Body of pancreas (tissue), 4 donors: ENCODE measurements at places on chromosomes 6 and 20.

- no peak for DNase-seq
Observed at GRCh38 chr20:21302664-21303060, 469 bp upstream of the XRN2 start.

- DNase-seq = peak; percentile 16
Observed at GRCh38 chr20:49395183-49395582, 87.3 kb downstream of the KCNB1 start.

GRCh38 chr6:12951415-12951814, 234.8 kb downstream of the PHACTR1 start:
- no peak for DNase-seq

DNA sequence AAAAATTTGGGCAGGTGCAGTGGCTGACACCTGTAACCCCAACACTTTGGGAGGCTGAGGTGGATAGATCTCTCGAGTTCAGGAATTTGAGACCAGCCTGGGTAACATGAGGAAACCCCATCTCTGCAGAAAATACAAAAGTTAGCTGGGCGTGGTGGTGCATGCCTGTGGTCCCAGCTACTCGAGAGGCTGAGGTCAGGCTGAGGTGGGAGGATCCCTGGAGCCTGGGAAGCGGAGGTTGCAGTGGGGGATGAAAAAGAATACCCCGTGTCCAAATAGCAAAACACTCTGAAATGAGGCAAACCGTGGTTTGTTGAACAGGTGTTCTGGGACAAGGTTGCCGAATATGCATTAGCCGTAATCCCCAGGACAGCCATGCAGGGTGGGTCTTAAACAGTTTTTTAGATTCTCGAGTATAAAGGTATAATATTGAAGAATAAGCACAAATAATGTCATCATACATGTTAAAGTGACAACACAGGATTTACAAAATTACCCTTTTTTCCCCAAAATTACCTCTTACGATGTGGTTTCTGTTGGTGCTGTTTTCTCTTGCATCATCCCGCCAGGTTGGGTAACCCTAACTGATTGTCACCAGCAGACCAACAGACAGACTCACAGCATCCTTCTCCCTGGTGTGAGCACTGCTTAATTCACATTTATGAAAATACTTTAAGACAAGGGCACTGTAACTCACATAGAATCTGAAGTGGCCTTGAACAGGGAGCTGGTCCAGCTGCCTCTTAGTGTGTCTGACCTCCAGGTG, 9.1 kb downstream of the DNAJC5 start:
- no peak for DNase-seq

DNA sequence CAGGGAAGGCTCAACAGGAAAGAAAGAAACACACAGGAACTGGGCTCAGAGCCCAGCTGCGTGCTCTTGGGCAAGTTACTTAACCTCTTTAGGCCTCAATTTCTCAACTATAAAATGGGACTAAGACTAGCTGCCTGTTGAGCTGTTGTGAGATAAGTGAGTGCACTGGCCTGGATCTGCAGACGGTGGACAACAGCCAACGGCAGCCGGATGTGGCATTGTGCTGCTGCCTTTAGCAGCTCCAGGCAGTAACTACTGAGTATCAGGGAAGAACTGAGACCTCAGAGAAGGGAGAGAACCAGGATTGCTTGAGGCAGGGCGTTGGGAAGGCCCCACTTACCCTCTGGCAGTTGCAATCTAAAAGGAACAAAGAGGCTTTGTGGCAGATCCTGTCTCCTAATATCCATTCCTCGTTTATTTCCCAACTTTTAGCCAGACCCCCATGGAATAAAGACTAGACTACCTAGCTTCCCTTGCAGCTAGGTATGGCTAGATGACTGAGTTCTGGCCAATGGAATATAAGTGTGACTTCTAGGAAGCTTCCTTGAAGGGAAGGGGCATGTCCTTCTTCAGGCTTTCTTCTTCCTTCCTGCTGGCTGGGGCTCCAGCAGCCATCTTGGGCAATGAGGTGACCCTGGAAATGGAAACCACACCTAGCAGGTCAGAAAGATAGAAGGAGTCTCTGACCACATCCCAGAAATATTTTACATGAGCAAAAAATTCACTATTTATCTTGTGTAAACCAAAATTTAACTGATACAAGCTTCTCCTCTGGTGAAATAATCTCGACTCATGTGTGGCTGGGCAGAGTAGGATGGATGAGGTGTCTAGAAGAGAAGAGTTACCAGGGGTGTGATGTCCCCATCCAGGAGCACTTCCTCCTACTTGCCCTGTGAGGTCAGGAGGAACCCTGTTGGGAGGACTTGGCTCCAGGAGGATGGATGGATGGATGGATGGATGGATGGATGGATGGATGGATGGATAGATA, 67.6 kb downstream of the MRPL14 start:
- no peak for DNase-seq

DNA sequence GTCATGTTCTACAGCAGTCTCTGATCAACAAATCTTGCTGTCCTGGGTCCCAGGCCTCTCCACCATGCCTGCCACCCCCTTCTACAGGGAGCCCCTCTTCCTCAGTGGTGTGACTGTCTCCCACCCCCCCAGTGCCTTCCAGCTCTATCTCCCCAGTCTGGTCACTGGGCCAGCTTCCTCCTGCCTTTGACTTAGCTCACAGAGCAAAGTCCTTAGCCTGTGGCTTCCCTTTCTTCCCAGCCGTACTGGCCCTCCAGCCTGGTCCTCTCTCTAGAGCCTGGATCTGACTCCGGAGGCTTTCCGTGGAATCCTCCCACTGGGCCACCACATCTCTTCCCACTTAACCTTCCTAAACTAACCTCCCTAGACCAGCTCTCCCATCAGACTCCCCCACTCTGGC, 17.0 kb downstream of the MAPK13 start:
- no peak for DNase-seq

DNA sequence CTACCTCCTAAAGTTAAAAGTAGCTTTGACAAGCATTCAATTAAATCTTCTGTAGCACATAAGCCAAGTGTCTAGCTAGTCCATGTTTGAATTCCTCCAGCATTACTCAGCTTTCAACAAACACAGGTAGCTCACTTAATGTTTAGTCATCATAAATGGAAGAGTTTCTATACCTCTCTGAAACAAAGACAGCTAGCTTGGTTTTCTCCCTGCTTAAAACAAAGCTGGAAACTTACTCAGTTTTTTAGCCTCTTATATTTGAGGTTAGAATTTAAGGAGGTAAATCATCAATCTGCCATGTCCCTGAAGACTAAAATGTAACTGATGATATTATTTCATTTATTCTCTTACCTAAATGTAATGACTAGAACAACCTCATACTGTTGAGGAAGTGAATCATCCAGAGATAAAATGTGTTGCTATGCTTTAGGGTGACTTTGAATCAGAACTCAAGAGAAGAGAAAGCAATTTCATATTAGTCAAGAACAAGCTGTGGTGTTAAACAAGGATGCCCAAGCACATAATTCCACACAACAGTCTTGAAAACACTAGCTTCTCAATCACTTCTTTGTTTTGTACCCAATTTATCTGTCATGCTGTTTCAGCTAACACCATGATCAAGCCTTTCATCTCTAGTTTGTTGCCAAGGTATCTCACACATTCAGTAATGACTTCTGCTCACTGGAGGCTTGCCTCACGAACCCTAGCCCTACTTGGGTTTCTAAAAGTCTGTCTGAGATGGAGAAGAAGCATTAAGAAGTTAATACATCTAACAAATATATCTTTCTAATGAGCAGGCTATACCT, 251.9 kb downstream of the EPM2A start:
- no peak for DNase-seq

GRCh38 chr6:14051355-14051754, 66.2 kb upstream of the CD83 start:
- no peak for DNase-seq

DNA sequence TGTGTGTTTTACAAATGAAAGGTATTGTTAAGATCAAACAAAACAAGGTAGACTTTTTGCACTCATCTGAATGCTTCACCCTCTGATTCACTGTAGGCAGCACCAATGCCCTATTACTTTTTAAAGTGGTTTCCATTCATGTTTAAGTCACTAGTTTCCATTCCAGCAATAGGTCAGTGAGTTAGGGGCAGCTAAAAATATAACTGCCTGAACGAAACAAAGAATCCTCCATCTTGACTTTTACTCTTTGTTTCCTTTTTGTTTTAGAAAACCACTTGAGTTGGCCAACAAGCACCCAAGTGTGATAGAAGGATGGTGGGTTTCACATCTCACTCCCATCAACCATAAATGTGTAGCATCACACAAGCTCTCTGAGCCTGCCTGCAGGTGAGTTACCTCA, 25.5 kb downstream of the CLIC5 start:
- no peak for DNase-seq

DNA sequence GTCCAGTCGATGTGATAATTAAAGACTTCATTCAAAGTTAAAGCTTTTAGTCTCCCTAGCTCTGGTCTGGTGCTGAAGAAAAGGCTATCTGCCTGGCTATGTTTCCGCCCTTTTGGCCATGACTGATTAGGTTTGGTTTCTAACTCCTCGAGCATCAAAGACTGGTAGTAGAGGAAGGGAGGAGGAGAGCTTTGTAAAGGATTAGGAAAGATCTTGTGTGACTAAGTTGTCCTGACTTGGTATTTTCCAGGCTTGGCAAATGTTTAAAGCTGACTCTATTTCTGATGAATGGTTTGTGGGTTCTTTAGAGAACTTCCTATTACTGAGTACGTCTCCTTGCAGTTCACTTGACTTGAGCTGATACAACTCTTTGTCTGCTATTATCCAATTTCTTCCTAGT, 312.9 kb downstream of the GJA1 start:
- no peak for DNase-seq

DNA sequence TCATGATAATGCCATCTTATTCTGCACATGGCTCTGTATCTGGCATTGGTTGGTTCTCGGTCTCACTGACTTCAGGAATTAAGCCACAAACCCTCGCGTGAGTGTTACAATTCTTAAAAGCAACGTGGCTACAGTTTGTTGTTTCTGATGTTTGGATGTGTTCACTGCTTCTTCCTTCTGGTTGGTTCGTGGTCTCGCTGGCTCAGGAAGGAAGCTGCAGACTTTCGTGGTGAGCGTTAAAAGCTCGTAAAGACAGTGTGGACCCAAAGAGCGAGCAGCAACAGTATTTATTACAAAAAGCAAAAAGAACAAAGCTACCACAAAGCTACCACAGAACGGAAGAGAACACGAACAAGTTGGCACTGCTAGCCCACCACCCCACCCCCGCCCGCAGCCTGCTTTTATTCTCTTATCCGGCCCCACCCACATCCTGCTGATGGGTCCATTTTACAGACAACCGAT, 51.1 kb downstream of the MYLIP start:
- DNase-seq = no peak

DNA sequence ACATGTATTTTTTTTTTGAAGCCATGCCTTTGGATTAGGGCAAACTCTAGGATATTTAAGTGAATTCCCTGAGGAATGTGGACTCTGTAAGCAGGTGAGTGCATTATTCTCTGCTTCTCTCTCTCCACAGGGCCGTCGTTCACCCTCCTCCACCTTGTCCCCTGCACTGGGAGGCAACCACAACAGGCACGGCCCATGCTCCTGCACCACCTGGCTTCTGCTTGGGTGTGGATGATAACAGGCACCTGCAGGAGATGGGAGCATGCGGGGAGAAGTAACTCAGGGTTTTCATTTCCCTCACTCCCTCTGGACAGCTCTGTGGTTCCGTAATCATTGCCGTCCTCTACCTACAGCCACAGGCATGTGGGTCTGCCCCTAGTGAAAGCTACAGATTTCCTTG, 43.4 kb downstream of the HLA-C start:
- no peak for DNase-seq

GRCh38 chr20:62725596-62726268, 17.1 kb downstream of the NTSR1 start:
- DNase-seq = no peak

- no peak for DNase-seq
Observed at GRCh38 chr6:43575105-43575771, 600 bp downstream of the XPO5 start.

- no peak for DNase-seq
Observed at GRCh38 chr20:46361381-46361780, 45.0 kb downstream of the ELMO2 start.

DNA sequence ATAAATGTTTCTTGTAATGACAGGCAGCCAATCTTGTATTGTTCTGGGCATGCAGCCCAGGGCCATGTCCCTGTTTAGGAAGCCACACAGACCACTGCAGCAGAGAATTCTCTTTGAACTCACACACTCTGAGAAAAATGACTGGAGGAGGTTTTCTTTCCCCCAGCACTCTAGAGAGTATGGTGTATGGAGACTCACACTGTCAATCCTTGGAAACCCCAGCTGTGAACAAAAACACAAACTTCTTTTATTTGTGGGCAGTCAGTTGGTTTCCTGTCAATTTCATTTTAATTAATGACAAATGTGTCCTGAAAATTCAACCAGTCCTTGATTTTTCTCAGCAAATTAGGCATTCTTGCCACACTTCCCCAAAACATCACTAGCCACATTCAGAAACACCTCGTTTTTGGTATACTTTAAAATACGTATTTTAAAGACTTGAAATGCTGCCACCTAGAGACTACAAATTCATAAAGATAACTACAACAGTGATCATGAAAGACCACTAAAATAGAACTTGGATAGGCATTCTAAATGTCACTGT, 52.9 kb upstream of the UFL1 start:
- DNase-seq = peak; percentile 15

GRCh38 chr6:84549917-84550316, 214.5 kb downstream of the TBX18 start:
- no peak for DNase-seq

DNA sequence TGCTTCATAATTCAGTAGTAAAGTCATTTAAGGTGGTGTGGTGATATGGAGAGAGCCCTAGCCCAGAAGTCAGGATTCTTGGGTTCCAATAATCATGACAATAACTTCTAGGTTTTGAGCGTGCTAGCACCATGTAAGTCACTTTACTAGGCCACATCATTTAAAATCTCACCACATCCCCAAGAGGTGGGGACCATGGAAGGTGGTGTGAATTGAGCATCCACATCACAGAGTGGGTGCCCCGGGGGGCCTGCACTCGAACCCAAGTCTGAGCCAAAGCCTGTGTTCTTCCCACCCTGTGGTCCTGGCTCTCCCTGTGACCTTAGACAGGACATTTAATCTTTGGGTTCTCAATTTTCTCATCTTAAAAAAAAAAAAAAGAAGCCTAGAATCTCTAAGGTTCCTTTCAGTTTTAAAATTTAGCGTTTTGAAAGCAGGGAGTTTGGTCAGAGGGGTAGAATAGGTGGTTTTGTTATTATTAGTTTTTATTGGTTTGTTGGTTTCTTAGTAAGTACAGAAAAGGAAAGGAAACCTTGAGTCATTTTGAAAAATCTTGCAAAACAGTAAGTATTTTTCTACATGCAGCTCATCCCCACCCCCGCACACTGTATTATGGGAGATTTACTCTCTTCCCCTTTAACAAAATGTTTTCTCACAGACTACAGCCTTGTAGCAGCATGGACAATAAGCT, 26.4 kb downstream of the ARMC2 start:
- DNase-seq = no peak

DNA sequence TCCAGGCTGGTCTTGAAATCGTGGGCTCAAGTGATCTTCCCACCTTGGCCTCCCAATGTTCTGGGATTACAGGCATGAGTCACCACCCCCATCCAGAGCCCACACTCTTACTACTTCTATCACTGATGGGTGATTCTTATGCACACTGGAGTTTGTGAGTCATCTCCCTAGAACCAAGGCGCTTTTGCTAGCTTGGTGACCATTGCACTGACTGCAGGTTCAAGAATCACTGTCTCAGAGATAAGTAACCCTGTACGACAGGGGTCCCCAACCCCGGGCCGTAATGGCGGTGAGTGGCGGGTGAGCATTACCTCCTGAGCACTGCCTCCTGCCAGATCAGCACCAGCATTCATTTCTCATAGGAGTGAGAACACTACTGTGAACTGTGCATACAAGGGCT, 118.8 kb downstream of the MAP3K7 start:
- no peak for DNase-seq
